ENCODE measurements at places on chromosomes 11 and 22.

DNA sequence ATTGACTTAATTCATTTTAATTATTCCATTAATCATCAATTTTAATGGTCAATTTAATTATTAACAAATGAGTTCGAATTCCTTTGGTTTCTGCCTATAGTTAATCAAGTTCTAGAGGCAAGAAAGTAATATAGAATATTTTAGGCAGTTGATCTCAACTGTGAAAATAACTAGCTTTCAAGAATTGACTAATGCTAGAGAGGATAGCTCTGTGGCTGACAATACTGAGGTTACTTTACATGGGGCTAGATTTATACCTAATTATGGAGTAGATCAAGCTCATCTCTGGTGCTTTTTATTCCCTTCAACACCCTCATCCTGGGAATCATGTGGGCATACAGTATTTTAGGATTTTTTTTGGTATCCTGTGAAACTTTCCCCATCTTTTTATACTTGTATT, 259.4 kb downstream of the GRM5 start:
- DNase-seq = no peak

DNA sequence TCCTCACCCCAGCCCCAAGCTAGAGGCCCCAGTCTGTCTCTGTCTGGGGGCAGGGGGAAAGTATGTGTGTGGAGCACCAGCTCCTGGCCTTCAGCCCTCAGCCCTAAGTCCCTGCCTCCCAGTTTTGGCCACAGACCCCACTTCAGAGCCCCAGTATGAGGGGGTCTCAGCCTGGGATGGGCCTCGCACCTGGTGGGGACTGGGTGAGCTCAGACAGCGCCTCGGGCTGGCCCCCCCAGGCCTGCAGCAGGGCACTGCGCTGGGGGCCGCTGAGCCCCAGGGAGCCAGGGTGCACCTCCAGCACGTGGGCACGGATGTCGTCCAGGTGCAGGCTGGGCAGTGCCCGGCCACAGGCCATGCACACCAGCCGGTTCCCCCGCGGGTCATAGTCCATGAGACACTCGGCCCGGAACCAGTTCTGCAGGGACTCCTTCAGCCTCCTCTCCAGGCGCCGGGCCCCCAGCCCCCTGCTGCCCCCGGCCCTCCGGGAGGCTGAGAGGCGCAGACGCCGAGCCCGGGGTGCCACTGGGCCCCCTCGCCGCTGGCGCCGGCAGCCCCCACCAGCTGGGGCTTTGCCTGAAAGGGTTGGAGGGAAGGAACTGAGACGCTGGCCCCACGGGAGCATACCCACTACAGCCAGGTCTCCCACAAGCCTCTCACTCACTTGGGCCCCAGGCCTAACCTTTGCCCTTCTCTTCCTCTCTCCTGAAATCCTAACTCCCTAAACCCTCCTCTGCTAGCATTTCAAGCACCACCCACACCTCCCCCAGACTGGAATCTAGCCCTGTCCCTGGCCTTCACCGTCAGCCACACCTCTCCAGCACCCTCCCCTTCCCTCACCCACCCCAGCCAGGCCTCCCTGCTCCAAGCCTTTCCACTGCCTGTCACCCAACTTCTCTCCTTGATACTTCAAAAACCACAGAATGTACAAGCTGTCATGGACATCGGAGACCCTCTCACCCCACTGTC, 3.6 kb downstream of the ZFTA start:
- no peak for DNase-seq

DNA sequence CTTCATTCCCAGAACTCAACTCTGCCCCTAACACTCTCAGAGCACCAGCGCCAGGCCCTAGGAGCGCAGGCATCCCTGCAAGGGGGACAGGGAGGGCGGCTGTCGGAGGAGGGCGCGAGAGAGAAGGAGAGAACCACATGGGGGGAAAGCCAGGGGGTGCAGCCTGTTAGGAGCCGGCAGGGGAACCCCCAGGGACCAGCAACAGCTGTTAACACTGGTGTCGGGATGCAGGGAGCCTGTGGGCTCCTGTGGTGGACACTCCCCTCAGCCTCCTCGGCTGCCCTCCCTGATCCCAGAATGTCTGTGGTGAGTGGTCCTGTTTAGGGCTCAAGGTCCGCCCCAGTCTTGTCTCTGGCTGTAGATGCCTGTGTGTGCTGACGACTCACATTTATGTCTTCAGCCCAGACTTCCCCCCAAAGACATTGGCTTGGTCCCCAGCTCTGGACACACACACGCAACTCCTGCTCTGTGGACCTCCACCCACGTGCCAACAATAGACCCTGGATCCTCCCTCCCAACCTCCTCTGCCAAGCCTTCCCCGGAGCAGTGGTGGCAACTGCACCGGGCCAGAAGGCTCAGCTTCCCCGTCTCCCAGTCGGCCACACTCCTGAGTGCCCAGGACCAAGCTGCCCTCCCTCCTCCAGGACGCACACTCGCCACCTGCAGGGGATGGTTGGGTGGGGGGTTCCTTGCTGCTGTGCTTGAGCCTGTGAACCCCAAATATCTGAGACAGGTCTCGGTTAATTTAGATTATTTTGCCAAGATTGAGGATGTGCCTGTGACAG, 817 bp upstream of the IFITM5 start:
- DNase-seq = no peak

GRCh38 chr22:40273319-40273718, 73.0 kb upstream of the ADSL start:
- no peak for DNase-seq

- no peak for DNase-seq
Measured at GRCh38 chr11:80241766-80242165, 800.9 kb upstream of the TENM4 start.

- DNase-seq = peak; percentile 39
Measured at GRCh38 chr22:27937453-27937852, 18.4 kb upstream of the PITPNB start.

DNA sequence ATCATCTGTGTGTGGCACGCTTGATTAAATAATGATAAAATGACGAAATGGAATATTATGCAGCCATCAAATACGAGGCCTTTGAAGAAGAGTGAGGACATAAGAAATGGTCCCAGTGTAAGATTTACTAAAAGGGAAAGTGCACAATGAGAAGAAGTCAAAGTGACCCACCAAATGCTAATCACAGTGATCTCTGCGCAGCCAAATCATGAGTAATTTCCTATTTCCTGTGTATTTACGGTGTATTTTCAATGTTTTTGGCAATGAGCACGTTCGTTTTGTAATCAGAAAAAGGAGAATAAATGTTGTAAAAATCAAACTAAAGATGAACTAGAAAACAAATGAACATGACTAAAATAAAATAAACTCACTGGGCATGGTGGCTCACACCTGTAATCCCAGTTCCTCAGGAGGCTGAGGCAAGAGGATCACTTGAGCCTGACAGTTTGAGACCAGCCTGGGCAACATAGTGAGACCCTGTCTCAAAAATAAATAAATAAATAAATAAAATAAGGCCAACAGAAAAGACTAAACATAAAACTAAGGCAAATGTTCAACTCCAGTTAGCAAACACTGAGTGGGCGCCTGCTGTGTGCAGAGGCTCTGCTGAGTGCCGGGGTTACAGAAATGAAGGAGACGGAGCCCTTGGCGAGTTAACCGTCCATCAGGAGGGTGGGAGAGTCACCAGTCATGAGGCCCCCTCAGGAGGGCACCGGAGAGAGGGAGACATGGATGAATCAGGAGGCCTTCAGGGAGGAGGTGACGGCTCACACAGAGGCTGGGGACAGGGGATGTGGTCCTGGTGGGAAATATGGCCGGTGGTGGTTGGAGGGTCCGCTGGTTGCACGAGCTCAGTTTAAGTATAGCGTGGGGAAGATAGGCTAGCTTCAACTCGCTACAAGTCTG, 26.0 kb upstream of the CBX7 start:
- no peak for DNase-seq

GRCh38 chr11:8314916-8315315, 51.2 kb upstream of the LMO1 start:
- DNase-seq = no peak

DNA sequence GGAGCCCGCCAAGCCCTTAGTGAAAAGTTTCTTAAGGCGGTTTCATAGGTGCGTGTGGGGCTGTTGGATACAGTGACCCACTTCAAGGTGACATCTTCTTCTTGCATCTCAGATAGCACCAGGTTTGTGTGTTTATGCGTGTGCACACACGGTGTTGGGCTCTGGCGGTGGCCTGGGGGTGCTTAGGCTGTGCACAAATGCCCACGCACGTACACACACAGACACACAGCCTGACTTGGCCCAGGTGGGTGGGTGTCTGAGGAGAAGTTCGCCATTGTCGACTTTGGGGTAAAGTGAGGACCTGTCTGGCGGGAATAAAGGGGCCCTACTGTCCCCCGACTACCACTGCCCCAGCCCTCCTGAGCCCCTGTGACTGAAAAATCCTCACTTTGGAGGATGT, 103.8 kb downstream of the KCNQ1 start:
- no peak for DNase-seq

DNA sequence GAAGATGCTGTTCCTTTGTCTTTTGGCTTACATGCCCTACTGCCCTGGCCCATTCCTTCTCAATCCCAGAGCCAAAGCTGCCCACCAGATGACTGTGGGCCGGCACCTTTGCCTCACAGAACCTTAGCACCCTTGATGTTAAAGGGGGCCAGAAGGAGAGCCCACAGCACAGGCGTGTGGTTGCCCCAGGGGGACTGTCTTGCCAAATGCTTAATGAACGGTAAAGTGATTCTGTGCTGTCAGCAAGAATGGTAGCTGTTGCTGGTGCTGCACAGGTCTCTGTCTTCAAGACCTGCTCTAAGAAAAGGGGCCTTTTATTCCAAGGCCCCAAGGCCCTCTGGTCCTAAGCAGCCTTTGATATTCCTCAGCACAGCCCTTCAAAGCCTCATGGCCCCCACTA, 113.3 kb downstream of the MORC2 start:
- DNase-seq = no peak

GRCh38 chr22:31122532-31123291, at the start of gene INPP5J:
Gene INPP5J (plus strand): TSS chr22:31122966. CDS start chr22:31123015, 49 bp downstream.
- peak; percentile 57 for DNase-seq

DNA sequence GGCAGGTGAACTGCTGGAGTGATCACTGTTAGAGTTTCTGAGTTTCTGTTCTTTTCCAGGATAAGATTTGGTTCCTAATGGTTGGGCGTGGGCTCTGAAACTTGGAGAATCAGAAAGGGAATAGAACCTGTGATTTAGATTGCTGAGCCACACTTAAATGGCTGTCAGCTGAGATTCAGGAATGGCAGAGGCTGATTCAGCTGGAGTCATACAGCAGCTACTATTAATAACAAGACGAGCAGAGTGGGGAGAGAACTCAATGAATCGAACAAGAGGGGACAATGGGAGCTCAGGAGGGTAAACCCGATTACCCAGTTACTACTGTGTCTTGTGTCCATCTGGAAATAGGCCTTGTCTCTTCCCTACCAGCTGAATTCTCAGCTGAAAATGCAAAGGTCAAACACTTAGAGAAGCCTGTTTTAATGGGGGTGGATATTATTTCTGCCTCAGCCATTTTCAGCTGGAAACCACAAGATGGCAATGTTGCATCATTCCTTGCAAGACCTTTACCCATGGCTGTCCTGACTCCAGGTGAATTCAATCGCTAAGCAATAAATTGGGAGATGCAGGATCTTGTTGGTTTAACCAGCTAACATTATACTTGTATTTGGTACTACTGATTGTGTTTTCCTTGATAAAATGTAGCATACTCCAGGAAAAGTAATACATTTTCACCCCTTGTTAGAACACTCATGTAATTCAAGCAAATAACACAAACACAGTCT, 104.5 kb upstream of the RAG2 start:
- DNase-seq = peak; percentile 86

- DNase-seq = no peak
Measured at GRCh38 chr11:15446315-15446714, 331.6 kb downstream of the INSC start.

DNA sequence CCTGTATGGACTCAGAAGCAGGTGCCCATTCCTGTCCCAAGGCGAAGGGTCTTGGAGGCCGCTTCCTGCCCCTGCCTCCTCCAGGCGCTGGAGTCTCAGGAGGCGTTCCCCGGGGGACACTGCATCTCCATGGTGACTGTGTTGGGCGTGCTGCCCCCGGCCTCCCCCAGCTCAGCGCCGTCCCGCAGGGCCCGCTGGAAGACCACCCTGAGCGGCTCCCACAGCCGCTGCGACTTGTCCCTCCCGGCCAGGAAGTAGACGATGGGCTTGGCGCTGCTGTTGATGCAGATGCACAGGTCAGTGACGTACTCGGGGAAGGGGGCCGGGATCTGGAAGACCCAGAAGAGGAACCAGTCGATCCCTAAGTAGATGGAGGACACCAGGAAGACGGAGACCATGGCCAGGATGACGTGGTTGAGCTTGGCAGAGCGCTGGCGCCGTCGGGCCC, 7.8 kb downstream of the MRGPRF start:
- DNase-seq = no peak

DNA sequence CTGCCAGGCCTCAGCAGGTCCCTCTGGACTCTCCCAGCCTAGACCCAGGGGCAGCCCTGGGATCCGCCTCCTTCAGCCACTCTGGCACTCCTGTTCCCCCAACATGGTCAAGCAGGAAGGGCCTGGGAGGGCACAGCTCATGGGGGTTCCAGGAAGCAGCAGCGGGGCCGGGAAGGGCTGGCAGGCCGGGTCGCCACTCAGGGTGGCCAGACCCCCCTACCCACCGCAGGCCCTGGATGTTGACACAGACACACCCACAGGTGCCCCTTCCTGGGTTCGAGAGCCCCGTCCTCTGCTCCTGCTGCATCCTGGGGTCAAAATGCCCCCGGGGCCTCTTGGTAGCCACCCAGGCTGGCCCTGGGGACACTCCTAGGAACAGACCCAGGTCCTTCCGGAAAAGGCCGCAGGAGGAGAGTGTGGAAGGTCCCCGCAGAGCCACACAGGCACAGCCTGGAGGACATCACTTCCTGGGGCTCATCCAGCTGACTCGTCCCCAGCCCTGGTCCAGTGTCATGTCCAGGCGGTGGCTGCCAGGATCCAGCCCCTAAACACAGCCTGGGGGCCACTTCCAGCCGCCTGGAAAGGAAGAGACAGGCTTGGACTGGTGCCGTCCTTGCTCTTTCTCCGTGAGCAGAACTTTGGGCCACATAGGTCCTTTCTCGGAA, 6.8 kb upstream of the PIM3 start:
- DNase-seq = no peak

DNA sequence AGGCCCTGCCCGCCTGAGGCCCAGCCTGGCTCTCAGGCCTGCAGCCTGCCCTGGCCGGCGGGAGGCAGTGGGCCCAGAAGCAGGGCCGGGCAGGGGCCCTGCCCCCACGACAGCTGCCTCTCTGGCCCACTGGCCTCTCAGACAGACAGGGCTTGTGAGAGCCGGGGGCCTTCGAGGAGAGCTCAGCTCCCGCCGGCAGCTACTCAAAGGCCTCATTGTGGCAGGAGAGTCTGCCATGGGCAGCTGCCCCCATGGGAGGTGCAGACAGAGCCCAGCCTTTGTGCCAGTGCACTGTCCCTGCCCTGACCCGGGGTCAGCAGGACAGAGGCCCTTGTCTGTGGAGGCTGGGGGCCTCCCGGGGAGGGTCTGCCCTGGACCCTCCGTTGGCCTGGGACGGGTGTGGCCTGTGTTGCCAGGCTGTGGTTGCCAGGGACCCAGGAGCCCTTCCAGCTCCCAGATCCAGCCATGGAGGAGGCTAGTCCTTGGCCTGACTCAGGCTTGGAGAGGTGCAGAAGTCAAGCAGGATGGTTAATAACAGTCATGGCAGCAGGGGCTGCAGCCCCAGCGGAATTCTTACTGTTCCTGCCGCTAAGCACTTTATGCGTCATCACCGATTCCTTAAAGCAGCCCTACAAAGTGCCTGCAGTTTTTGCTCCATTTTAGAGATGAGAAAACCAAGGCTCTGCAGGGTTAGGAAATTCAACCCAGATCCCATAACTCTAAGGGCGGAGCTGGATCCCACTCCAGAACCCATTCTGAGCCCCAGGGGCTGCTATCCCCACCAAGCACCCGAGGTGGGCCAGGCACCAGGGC, 12.5 kb downstream of the FLRT1 start:
- peak; percentile 93 for DNase-seq

GRCh38 chr11:2713094-2713493, 13.3 kb upstream of the KCNQ1OT1 start:
- no peak for DNase-seq
